ENCODE measurements at places on chromosomes 5 and 9.

GRCh38 chr5:80153586-80154126, 102.2 kb downstream of the SERINC5 start:
- no peak for DNase-seq

DNA sequence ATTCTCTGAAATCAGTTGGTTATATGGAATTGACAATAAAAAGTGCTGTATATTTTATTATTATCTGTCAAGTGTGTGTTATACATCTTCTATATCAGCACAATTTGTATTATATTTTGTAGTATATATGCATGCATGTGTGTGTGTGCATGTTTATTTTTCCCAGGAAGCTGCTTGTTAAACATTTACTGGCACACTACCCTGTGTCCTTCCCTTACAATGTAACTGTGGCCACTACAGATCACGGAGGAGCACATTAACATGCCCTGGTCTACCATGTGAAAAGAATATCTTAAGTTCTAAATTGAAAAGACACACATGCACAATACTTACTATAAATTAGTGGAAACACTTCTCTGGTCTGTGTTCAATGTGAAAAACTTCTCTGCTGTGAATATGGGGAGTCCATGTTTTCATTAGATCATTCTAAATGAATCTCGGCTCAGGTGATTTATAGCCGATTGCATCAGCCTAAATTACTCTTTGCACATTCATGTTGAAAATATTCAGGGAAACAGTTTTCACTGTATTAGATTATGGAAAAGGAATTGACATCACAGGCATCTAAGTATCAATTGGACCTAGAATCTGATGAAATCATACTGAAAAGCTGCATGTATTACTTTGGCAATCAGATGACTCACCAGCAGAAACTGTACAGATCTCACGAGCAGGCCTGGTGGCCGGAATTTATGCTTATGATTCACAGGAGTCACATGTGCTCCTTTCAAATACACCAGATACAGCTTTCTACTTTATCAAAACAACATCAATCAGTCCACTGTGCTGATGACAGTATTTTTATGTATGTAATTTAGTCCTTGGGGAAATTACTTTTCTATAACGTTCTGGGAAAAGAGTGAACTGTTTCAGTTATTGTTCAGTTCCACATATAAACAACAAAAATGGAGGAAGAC, 39.4 kb downstream of the LURAP1L start:
- DNase-seq: peak; percentile 44

DNA sequence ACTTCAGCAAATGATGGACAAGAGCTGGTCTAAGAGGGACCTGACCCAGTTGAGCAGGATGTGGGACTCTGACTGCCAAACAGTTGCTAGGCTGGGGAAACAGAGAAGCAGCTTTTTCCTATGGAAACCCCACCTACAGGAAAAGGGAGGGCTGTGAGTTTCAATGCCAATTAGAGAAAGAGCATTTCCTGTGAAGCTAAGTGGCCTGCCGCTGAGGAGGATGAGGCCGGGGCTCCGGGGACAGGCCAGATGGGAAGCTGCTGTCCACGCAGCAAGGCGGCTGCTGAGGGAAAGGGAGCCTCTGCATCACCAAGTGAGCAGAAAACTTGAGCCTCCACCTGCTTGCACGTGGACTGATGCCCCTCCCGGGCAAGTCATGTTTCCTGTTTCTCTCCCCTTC, at the start of gene PCDH12:
Gene PCDH12, minus strand, starts transcription at position 90 of the 400 bp plus-strand sequence. CDS start 351 bp downstream, outside the sequence.
- DNase-seq: no peak

GRCh38 chr5:89216606-89217005, 333.6 kb upstream of the MEF2C start:
- no peak for DNase-seq

GRCh38 chr5:132528021-132528420, 15.3 kb downstream of the IL5 start:
- no peak for DNase-seq

DNA sequence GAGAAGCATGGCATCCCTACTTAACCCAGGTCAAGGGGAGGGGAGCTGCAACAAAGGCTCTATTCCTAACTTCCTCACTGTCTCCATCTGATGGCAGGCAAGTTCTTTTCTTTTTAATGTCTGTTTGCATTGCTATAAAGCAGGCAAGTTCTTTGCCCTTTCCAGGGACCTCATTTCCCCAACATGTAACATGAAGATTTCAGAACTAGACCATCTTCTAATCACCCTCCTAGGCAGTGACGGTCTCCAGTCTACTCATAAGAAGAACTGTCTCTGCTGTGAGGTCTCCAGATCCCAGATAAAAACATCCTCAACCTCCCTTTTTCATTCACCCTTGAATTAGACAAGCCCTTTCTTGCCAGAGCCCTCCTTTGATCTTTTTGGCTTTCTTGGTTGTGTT, 42.1 kb downstream of the PPP1R2B start:
- DNase-seq: no peak

GRCh38 chr9:95777136-95777535, 98.4 kb upstream of the ERCC6L2 start:
- DNase-seq: no peak

GRCh38 chr5:15693933-15694332, 194.0 kb downstream of the FBXL7 start:
- no peak for DNase-seq

- no peak for DNase-seq
Measured at GRCh38 chr9:71590362-71590761, 178.0 kb downstream of the CEMIP2 start.

DNA sequence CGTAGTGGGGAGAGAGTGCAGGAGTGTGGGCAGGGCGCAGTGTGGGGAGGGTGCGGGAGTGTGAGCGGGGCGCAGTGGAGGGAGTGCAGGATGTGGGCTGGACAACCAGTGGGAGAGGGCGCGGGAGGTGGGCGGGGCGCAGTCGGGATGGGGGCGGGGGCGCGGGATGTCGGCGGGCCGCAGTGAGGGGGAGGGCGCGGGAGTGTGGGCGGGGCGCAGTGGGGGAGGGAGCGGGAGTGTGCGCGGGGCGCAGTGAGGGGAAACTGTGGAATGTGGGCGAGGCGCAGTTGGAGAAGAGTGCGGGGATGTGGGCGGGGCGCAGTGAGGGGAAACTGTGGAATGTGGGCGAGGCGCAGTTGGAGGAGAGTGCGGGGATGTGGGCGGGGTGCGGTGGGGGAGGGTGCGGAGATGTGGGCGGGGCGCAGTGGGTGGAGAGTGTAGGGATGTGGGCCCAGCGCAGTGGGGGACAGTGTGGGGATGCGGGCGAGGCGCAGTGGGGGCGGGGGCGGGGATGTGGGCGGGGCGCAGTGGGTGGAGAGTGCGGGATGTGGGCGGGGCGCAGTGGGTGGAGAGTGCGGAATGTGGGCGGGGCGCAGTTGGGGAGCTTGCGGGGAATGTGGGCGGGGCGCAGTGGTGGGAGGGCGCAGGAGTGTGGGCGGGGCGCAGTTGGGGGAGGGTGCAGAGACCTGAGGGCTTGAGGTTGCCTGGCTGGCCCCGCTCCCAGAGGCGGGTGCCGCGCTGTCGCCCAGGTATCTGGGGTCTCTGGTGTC, at the start of gene NXNL2:
Gene NXNL2, plus strand, starts transcription at position 723 of the 770 bp plus-strand sequence. CDS start 257 bp downstream, outside the sequence.
- DNase-seq: peak; percentile 58
